ENCODE measurements at places on chromosomes 6 and 20.

GRCh38 chr6:42259286-42259685 lies 41.6 kb upstream of the MRPS10 start:
- no peak for DNase-seq

- no peak for DNase-seq
Observed at GRCh38 chr6:116364321-116364720, 6.4 kb upstream of the DSE start.

DNA sequence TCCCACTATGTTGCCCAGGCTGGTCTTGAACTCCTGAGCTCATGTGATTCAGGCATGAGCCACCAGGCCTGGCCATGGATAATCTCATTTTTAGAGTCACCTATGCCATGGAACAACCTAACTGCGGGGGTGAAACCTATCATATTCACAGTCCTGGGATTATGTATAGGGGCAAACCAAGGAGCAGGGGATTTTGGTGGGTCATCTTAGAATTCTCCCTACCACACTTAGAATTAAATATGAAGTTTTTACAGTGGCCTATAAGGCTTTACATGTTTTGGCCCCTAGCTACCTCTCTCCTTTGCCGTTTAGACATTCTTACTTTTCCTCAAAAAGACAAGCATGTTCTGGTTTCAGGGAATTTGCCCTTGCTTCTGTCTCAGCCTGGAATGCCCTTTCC lies 20.6 kb upstream of the VEGFA start:
- DNase-seq: no peak

DNA sequence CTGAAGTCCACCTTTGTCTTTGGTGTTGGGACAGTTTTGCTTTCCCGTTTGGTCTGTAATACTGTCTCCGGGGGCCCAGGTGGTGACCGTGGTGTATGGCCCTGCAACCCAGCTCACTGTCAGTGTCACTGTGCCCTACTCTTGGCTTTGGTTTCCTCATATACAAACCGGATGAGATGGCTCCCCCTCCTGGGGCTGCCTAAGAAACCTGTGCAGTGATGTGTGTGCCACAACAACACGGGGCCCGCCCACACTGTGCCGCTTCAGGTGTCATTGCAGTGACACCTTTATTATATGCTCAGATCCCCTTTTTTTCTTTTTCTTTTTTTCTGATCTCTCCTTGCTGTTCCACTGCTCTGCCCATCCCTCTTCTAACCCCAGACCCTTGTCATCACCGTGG lies 73.9 kb downstream of the RAMACL start:
- DNase-seq: no peak

GRCh38 chr20:20755231-20755630 lies 42.8 kb upstream of the RALGAPA2 start:
- DNase-seq: no peak

GRCh38 chr6:158662954-158663624 lies 13.2 kb downstream of the SYTL3 start:
- DNase-seq: no peak

GRCh38 chr6:148379966-148380713 lies 37.5 kb downstream of the SASH1 start:
- peak; percentile 45 for DNase-seq

- no peak for DNase-seq
Observed at GRCh38 chr6:70312165-70312745, 9.4 kb upstream of the COL9A1 start.

DNA sequence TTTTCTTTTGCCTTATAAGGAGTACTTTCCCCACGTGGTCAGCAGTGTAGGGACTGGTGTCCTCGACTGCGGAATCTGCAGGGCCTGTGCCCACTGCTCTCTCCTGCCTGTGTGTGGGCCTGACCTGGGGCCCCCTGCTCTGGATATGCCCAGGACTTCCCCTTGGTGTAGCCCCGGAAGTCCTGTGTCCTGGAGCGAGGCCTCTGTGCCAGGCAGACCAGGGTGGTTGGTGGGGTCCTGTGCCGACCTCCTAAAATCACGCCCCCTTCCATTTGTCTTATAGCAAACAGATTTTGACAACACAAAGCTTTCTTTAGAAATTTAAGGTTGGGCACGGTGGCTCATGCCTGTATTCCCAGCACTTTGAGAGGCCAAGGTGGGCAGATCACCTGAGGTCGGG lies 64.2 kb downstream of the DLL1 start:
- no peak for DNase-seq

DNA sequence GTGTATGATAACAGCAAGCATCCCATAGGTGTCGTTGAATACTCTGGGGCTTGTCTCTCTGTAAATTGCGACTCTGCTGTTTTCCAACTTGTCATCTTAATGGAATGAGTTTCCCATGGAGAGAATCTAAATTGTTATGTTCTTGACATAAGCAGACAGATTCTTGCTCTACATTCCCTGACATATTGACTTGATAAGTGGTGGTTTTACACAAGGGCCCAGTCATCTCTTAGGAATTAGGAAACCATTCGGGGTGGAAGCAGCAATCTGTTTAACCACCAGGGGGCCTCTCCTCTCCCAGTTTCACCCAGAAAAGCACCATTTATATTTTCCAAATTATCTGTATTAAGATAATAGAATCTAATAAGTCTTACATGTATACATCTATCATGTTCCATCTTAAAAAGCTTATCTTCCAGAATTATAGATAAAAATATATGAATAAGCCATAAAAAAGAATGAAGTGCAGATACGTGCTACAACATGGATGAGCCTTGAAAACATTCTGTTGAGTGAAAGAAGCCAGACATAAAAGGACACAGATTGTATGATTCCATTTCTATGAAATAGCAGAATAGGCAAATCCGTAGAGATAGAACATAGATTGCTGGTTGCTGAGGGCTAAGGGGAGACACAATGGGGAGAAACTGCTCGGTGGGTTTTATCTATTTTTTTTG lies 23.1 kb upstream of the MROH8 start:
- peak; percentile 63 for DNase-seq

DNA sequence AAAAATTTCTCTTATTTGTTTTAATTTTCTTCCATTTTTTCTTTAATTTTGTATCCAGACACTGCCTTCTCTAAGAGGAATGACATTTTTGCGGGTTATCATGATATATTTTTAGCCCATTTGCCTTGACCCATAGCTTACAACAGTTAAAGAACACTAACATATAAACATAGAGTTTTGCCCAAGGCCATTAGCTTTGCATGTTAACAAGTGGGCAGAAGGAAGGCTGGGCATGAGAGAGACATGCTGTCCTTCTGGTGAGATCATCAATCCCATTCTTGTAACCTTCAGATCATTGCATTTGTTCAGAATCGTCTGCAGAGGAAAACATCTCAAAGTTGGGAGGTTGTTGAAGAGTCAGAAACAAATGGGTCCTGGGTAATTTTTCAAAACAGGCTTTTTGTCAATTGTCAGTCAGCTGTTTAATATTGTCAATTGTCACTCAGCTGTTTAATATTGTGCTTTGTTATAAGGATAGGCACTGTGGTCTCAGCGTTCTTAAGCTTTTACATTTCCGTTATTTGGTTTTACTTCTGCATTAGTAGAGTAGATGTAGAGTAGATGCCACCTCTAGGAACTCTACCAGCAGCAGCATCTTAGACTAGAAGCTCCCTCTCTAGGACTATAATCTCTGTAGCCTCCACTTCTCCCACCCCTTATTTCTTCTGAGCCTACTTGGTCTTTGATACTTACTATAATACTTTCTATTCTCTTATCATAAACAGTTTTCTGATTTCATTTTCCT lies 243.1 kb downstream of the ESR1 start:
- DNase-seq: no peak

All from D341Med (cell line).